ENCODE measurements at places on chromosomes 5 and 9. TPM values are rescaled to one million over a fixed set of nuclear protein-coding genes. Genes with fewer than 3 reads are reported as not detected.

- no peak for DNase-seq
Measured at GRCh38 chr9:128365525-128365924, 5.6 kb upstream of the URM1 start.

- no peak for DNase-seq
Measured at GRCh38 chr5:92775711-92776615, 805.1 kb downstream of the NR2F1-AS1 start.

DNA sequence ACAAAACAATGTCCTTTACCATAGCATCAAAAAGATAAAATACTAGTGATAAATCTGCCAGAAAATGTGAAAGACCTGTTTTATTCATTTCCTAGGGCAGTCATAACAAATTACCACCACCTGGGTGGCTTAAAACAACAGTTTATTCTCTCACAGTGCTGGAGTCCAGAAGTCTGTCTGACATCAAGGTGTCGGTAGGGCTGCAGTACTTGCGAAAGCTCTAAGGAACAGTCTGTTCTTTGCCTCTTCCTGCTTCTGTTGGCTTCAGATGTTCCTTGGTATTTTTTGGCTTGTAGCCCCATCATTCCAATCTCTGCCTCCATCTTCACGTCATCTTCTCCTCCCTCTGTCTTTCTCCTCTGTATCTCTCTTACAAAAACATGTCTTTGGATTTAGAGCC is 51.0 kb downstream of the PTPDC1 start:
- no peak for DNase-seq

The CD72 gene
- 7.1 TPM for total RNA-seq

- no peak for DNase-seq
Measured at GRCh38 chr9:75979362-75979761, 88.9 kb downstream of the PCSK5 start.
